ENCODE measurements at places on chromosomes 6 and 20.

- DNase-seq: no peak
Observed at GRCh38 chr20:62354811-62355341, 12.2 kb downstream of the LAMA5 start.

DNA sequence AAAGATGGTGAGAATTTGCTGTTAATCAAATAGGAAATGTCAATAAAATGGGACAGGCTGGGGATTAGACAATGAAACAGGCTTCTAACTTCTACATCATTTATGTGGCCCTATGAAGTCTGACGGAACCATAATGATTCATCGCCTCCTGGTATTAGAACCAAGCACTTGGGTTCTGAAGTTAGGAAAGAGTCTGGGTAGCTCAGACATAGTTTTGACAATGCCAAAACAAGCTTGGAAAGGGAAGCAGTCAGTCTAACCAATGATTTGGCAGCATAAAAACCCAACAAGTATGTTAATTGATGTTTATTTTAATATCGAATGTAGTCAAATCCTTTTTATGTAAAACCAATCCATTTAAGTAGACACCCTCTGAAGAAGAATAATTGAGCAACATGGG is 160.8 kb upstream of the RSPO3 start:
- DNase-seq: peak; percentile 65

DNA sequence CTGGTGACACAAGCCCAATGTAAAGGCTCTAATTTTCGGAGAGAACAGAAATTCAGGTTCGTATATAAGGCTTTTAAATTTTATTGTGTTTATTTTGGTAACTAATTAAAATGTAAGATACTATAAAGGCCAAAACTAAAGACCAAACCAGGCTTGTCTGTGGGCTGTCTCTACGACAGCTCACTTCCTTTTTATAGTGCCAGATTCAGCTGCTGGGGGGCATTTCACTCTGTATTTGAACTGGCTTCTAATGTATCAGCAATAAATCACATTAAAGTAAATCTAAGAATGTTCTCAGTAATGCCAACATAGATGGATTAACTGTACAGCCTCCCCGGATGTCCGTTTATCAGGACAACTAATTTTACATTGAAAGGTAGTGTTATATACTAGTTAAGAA is 31.1 kb upstream of the STXBP5 start:
- DNase-seq: no peak

- no peak for DNase-seq
Observed at GRCh38 chr6:6556161-6556737, 32.3 kb upstream of the LY86 start.

- DNase-seq: no peak
Observed at GRCh38 chr6:451336-451735, 59.8 kb downstream of the IRF4 start.

- DNase-seq: no peak
Observed at GRCh38 chr6:70843328-70843918, 113.4 kb downstream of the B3GAT2 start.

DNA sequence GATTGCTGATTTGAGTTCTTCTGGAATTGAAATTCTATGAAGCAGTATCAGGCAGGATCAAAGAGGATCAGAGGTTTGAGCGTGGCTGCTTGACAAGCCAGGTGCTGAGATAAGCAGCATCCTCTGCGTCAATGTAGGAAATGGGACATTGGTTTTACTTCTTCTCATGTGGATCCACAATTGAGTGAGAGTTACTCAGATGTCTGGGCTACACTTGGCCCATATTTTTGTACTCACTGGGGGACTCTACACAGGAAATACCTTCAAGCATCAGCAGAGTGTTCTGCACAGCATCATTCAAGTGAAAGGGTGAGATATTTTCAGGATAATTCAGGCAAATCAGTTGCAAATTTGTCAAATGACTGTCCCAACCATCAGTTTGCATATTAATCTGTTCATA is 613.9 kb upstream of the ARID1B start:
- no peak for DNase-seq

- no peak for DNase-seq
Observed at GRCh38 chr20:584161-584970, 25.7 kb downstream of the TCF15 start.

GRCh38 chr6:137968455-137968804 is 101.4 kb downstream of the TNFAIP3 start:
- no peak for DNase-seq

DNA sequence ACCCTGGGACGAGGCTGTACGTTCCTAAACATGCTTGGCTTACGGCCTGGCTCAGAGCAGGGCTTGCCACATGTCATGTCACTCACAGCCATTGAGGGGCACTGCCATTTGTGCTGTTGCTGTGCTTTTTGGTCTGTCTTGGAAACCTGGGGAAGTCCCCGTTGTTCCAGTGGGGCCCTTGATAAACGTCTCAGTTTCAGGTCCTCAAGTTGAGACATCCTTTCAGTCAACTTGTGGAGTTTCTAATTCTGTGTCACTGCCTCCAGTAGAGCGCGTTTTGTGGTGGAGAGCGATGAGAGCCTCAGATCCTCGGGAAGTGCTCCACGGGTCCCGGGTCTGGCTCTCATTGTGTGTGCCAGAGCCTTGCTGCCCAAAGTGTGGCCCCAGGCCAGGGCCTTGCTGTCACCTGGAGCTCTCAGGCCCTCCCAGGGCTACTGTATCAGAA is 43.0 kb upstream of the CCR6 start:
- DNase-seq: no peak

GRCh38 chr20:35002426-35003210 is 47.0 kb downstream of the MYH7B start:
- no peak for DNase-seq

- no peak for DNase-seq
Observed at GRCh38 chr20:48124181-48124782, 339.0 kb upstream of the SULF2 start.

DNA sequence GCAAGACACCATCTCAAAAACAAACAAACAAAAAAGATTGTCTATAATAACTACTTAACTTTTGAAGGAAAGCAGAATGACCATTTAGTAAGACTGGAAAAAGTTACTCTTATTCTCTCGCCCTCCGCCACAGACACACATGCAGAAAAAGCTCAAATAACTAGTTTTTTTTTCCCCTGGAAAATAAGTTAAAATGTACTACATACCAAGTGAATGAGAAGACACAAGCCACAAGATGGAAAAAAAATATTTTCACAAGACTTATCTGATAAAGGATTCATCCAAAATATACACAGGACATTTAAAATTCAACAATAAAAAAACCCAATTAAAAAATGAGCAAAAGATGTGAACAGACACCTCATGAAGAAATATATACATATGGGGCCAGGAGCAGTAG is 31.9 kb downstream of the NUDT3 start:
- DNase-seq: peak; percentile 56

- DNase-seq: no peak
Observed at GRCh38 chr6:120378582-120379220, 955.6 kb downstream of the TBC1D32 start.

DNA sequence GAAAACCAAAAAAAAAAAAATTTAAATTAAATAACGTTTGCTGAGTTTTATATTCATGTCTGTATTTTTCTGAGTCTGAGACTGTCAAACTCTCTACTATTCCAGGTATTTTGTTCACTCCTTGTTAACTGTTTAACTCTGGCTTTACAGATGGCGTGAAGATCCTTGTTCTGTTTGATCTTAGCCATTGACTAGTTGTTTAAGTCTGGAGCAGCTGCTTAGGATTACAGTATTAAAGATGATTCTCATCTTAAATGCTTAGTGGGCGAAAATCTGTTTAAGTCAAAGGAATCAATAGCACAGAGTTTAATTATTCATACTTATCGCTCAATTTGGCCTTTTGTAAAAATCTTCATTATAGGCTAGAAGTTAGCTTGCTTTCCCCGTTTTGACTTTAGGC is 2.4 kb downstream of the PHACTR2 start:
- no peak for DNase-seq

GRCh38 chr20:4435671-4436455 is 285.8 kb upstream of the PRND start:
- DNase-seq: no peak

DNA sequence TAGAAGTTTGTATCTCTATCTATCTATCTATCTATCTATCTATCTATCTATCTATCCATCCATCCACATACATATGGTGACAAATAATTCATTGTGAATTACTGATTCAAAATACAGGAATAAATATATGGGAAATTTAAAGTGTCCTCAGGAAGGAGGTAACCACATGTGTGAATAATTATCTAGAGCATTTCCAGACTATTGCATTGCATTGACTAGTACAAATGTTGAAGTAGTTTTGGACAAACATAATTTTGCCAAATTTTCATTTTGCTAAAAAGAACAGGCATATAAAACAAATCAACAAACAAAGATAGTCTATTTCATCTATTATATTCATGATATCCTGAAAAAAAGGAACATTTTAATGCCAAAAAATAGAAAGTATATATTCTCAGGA is 192.7 kb downstream of the UTRN start:
- DNase-seq: peak; percentile 14

GRCh38 chr20:37610203-37610798 is 82.6 kb upstream of the BLCAP start:
- DNase-seq: no peak

- DNase-seq: no peak
Observed at GRCh38 chr6:136960781-136961180, 38.7 kb downstream of the SLC35D3 start.

DNA sequence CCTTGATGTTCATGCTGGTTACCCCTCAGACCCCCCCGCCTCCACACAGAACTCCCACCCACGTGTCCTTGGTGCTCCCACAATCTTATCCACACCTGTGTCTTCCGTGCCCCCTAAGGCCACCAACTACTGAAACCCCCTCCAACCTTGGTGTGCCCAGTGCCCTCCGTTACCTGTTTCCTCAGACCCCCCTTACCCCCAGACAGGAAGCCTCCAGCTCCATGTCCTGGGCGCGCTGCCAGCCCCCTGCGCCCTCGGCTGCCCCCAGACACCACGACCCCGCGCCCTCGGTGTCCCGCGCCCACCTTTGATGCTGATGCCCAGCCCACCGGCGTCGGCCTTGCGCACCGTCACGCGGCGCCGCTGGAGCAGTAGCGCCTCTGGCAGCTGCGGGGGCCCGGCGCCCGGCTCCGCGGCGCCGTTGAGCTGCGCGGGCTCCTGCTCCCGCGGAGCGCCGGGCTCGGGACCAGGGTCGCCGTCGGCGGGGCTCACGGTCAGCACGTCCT is 504 bp downstream of the SNTA1 start:
- DNase-seq: no peak

DNA sequence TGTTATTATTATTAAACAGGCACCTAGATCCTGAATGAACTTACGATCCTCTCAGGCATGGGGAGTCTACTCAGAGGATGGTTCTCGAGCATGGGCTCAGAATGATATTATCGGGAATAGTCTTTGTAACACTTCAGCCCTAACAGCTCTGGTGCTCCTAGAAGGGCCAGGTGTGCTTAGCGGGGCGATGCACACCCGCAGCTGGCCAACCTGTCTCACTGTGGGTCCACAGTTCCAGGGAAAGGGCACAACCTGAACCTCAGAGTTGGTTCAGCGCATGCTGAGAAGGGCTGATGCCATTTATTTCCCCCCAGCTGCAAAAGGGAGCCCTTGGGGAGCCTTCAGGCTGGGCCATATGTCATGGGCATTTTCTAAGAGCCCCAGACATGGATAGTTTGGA is 26.2 kb downstream of the RRAGD start:
- no peak for DNase-seq

DNA sequence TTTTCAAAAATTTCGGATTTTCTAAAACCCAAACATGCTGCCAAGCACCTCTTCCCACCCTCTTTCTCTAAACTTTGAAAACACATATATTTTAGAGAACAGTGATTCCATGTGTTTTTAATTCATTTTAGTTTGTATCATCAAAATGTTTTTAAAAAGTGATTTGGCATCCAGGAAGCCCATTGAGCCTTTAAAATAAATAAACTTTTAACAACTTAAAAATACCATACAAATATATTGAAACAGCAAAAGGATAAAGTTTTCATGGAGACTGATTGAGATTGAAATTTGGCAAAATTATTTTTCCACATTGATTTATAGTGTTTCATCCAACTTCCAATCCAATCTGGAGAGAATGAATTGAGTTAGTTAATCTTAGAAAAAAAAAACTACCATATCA is 374.7 kb downstream of the CD109 start:
- DNase-seq: no peak

DNA sequence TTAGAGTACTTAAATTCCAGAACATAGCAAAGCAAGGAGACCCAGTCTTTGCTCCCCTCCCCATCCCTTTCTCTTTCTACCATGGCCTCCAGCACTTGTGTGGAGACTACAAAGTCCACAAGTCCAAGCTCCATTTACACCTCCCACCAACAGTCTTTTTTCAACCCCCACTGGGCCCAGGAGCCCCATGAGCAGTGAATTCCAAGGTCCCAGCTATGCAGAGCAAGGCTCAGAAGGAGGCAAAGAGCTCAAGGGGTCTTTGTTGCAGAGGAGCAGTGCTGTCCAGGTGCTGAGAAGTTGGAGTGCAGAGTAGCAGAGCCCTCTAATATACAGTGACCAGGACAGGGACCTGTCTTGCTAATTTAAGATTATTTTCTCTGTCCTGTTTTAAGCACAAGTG is 9.0 kb downstream of the PAK5 start:
- DNase-seq: no peak

GRCh38 chr20:10185741-10186558 is 32.7 kb upstream of the SNAP25 start:
- DNase-seq: peak; percentile 50

GRCh38 chr6:45375449-45375848 is 2.3 kb downstream of the SUPT3H start:
- DNase-seq: peak; percentile 7

DNA sequence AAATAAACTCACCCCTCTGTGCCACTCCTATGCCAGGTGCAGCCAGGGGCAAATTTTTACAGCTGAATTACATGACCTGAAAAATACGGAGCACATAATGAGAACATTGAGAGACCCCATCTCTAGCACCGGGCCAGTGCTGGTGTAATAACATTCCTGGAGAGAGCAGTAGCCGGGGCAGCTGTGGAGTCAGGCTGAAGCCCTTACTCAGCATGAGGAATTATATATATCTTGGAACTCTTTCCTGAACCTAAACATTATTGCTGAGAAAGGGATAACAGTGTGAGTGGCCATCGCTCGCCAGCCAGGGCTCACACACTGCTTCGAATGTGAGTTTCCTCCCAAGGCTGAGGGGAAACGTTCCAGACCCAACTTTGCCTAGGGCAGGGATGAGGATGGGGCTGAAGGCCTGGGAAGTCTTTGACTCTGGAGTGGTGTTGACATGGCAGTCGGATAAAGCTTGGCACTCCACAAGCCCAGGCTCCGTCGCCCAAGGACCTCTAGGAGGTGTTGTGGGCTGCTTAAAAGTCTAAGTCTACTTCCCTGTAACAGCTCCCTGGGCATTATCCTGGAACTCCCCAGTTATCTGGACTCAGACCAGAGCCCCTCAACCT is 269.8 kb downstream of the CDC5L start:
- no peak for DNase-seq

- no peak for DNase-seq
Observed at GRCh38 chr20:35332540-35333200, 40.4 kb upstream of the FAM83C start.

DNA sequence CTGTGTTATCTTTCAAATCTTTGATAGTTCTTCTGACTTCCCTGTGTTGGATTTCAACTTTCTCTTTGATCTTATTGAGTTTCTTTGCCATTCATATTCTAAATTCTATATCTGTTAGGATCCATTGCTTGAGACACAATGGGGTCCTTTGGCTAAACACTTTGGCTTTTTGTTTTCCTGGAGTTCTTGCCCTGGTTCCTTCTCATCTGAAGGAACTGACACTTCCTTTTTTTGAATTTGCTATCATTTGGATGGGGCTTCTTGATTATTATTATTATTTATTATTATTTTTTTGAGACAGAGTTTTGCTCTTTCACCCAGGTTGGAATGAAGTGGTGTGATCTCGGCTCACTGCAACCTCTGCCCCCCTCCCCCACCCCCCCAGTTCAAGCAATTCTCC is 30.1 kb upstream of the EIF2S2 start:
- no peak for DNase-seq

All from fibroblast of gingiva (primary cell).